ENCODE measurements at places on chromosomes 2 and 18. TPM values are rescaled to one million over a fixed set of nuclear protein-coding genes. Genes with fewer than 3 reads are reported as not detected.

- no peak for DNase-seq
Observed at GRCh38 chr2:218658671-218659257, 659 bp downstream of the ZNF142 start.

DNA sequence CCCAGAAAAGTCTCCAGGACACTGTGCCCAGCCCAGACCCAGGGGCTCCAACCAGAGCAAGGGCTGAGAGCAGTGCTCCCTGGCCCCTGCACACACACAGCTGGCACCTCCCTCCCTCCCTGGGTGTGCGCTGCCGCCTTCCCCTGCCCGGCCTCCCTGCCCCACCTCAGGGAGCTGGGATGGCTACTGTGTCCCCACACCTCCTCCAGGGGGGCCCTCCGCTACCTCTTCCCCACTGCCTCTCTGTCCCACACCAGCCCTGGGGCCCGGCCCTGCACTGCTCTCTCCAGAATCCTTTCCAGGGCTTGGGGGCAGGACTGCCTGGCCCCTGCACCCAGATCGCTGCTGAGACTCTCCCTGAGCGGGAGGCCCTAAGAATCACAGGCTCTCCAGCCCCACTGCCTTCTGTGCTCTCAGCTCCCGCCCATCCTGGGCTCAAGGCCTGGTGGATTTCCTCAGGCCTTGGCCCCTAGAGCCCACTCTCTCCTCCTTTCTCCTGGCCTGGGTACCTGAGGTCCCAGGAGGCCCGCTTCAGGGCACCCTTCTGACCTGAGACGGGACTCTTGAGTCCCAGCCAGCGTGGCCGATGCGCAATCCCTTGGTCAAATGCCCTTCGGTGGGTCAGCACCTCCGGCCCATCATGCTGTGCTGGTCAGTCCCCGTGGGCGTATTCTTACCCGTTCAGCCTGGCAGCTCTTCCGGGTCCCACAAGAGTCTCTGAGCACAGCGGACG is 276.8 kb upstream of the HDAC4 start:
- peak; percentile 84 for DNase-seq

DNA sequence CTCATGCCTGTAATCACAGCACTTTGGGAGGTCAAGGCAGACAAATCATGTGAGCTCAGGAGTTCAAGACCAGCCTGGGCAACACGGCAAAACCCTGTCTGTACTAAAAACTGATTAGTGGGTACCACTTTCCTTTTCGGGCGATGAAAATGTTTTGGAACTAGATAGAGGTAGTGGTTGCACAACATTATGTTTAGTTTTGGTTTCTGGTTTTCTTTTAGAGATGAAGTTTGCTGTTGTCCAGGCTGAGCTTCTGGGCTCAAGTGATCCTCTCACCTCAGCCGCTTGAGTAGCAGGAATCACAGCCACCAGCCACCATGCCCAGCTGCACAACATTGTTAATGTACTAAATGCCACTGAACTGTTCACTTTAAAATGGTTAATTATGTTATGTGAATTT is 27.6 kb downstream of the AAK1 start:
- DNase-seq = no peak

GRCh38 chr2:163692611-163693482 is 43.0 kb downstream of the FIGN start:
- DNase-seq = no peak

DNA sequence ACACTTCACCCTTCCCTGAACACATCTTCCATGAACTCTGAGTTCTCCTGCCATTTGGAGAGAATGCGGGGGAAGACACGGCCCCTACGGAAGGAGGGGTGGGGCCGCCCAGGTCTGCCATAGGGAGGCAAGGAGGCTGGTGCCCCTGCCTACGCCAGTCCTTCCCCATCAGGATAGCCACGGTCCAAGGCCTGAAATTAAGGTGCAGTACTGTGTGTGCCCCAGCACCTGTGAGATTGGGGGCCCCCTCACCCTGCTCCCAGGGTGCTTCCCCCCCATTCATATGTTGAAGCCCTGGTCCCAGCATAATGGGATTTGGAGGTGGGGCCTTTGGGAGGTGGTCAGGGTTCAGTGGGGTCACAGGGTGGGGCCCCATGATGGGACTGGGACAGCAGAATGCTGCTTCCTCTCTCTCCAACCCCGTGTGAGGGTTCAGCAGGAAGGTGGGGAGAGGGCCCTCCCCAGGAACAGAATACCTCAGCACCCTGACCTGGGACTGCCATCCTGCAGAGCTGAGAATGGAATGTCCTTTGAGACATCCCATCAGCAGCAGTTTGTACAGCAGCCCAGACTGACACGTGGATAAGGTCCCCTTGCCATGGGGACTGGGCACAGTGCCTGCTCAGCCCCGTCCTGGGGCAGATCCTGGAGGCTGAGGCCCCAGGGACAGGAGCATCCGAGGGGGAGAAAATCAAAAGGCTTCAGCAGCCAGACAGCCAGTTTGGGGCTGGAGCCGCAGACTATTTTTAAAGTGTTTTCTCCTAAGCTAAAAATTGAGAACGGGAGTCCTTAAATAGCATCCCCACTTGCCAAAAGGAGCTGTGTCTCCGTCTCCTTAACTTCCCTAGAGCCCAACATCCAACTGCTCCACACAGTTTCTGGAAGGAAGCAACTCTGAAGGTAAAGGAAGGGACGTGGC is 105.1 kb downstream of the NDUFA10 start:
- DNase-seq = peak; percentile 79

- no peak for DNase-seq
Observed at GRCh38 chr2:142876423-142876822, 1.0 kb upstream of the KYNU start.

DNA sequence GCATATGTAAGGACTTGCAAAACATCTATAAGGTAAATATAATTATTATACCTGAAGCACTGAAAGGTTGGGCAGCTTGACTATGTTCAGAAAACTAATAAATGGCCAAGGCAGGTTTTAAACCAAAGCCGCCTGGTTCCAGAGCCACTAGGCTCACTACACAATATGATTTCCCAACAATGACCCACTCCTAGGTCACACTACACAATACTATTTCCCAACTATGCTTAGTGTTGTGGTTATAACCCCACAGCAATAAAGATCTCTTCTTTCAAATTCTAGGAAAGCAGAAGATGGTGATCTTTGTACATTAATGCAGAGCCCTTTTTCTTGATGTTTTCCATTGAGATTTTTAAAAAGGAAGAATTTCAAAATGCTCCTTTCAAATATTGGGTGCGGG is 180.4 kb downstream of the CYRIA start:
- DNase-seq = no peak

- no peak for DNase-seq
Observed at GRCh38 chr2:61090386-61090921, 24.8 kb downstream of the SANBR start.

DNA sequence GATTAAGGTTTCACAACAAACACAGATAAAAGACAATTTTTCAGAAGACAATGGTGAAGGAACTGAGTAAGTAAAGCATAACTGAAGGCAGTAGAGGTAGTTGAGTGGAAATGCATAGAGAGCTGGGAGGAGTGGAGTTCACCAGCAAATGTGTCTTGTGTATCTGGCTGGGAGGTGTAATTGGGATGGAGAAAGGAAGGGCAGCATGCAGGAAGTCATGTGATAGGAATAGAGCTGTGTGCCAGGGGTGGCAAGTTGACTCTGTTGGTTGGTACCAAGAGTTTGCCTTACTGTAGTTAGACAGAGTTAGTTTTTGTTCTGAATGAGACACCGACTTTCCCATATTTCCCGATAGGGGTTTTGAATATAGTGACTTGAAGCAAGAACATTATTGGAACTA is 56.3 kb downstream of the FMNL2 start:
- no peak for DNase-seq

- DNase-seq = no peak
Observed at GRCh38 chr18:24459772-24460171, 665 bp upstream of the HRH4 start.

DNA sequence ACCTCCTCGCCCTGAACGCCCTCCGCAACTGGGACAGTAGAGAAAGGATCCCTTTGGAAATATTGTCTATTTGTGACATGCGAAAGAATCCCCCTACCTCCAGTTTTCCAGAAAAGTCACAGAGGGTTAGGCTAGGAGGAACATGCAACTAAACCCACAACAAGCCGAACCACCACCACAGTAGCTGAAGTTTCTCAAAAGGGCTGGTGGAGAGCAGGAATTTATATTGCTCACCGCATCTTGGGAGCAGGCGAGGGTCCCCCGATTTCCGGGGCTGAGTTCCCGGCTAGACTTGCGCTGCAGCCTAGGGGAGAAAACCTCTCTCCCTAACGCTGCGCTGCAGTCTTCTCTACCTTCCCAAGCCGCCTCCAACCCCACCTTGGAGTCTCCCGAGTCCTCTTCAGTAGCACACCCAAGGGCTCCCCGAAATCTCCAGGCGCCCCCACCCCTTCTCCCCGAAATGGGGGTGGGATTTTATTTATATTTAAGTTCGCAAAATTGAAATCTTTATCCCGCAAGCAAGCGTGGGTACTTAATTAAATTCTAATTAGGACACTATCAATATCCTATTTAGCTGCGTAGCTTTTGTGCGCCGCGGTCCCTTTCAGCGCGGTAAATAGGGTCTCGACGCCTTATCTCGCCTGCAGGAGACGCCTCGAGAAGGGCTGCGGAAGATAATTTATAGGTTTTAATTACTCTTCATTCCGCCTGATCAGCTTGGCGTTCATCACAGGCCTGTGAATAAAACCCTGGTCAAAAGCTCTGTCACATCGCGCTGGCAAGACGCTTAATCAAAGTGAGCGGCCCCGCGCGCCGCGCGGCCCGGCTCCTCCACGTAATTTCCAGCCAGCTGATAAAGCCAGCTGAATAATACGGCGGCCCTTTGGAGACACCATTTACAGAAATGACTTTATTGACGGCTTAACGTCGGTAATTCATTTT is 2.0 kb upstream of the EN1 start:
- peak; percentile 78 for DNase-seq

DNA sequence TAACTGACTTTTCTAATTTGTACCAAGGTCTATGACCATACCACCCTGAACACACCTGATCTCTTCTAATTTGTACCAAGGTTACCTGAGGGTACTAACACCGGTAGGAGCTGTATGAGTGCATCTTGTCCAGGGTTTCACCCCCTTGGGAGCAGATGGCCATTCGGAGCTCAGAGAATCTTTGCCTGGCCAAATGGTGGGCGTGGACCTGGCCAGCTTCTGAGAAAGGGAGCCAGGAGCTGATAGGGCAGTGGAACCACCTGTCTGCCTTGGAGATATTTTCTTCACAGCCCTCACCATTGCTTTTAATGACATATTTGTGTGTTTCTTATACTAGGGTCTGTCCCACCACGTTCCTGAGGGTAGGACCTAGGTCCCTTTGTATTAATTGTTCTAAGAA is 188.9 kb downstream of the LDLRAD4 start:
- DNase-seq = peak; percentile 54

DNA sequence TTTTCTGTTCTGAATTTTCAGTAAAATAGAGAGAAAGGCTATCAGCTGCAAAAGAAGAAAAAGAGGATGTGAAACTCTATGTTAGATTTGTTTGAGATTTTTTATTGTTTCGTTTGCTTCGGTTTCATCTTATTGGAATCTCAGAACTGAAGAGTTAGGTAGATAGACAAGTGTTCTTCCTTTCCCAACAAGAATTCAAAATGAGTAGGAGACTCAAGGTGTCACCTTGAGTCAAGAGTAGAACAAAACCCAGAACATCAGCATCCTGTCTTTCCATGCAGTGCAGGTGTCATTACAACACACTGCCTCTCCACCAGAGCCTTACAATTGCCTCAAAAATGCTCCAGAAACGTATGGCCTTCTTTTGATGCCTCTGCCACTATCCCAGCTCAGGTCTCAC is 21.1 kb downstream of the NBAS start:
- DNase-seq = no peak

The MARCHF4 gene
- total RNA-seq = 1.3 TPM
